ENCODE measurements at places on chromosomes 5 and 9.

- no peak for DNase-seq
Observed at GRCh38 chr5:16554110-16554509, 62.7 kb downstream of the RETREG1 start.

DNA sequence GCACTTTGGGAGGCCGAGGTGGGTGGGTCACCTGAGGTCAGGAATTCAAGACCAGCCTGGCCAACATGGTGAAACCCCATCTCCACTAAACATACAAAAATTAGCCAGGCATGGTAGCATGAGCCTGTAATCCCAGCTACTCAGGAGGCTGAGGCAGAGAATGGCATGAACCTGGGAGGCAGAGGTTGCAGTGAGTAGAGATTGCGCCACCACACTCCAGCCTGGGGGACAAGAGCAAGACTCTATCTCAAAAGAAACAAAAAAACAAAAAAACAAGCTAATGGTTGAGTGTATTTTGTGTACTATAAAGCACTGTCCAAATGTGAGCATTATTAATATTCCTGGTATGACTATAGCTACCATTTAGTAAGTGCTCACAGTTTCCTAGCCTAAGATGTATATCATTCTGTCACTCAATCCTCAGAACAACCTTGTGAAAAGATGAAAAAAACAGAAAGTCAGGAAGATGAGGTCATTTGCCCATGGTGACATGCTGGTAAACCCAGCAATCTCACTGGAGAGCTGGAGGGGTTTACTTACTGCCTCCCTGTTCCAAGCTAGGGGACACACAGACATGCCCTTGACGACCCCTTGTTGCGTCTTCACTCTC is 27.7 kb downstream of the ARHGEF37 start:
- DNase-seq, result no peak

GRCh38 chr9:14258660-14259239 is 55.2 kb downstream of the NFIB start:
- peak; percentile 80 for DNase-seq

DNA sequence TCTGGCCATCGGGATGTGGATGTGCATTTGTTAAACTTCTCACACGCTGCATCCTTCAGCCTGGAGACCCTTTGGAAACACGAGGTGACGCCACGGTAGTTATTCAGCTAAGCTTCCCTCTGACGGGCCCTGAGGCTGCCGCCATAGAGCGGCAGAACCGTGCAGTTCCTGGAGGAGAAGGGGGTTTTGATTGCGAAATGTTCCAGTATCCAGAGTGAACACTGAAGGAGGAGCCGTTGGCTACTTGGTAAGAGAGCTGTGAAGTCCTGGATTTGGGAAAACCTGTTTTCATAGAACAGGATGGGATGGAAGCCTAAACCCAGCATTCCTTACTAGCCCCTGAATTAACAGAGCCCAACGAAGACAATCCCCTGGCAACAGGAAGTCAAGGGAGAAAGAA is 23.0 kb upstream of the EXOC3 start:
- DNase-seq, result no peak

- no peak for DNase-seq
Observed at GRCh38 chr9:34256987-34257585, 72.0 kb downstream of the KIF24 start.

GRCh38 chr5:11047030-11047429 is 286.0 kb upstream of the DAP start:
- no peak for DNase-seq

GRCh38 chr9:16158093-16158492 is 605.2 kb downstream of the CCDC171 start:
- DNase-seq, result no peak

GRCh38 chr5:68732251-68732650 is 361.6 kb upstream of the SLC30A5 start:
- peak; percentile 24 for DNase-seq

DNA sequence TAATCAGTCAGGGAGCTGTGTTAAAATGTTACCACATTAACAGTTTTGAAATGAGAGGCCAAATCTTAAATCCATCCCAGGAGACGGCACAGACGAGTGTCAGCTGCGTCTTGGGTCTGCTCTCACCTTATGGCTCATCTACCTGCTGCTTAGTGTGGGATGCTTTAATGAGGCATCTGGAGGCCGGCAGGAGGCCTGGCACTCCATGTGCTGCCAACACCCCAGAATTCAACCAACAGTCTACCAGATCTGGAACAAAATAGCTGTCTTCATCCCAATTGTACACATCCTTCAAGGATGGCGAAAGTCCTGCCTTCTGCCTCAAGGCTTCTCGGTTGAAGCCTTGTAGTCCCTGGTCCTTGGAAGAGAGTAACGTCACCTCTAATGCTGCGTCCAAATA is 12.0 kb downstream of the PRKACG start:
- no peak for DNase-seq

DNA sequence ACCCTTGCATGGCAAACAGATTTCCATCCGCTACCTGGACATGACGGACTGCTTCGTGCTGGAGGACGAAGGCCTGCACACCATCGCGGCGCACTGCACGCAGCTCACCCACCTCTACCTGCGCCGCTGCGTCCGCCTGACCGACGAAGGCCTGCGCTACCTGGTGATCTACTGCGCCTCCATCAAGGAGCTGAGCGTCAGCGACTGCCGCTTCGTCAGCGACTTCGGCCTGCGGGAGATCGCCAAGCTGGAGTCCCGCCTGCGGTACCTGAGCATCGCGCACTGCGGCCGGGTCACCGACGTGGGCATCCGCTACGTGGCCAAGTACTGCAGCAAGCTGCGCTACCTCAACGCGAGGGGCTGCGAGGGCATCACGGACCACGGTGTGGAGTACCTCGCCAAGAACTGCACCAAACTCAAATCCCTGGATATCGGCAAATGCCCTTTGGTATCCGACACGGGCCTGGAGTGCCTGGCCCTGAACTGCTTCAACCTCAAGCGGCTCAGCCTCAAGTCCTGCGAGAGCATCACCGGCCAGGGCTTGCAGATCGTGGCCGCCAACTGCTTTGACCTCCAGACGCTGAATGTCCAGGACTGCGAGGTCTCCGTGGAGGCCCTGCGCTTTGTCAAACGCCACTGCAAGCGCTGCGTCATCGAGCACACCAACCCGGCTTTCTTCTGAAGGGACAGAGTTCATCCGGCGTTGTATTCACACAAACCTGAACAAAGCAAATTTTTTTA is 242.9 kb downstream of the MARCHF11 start:
- DNase-seq, result no peak

DNA sequence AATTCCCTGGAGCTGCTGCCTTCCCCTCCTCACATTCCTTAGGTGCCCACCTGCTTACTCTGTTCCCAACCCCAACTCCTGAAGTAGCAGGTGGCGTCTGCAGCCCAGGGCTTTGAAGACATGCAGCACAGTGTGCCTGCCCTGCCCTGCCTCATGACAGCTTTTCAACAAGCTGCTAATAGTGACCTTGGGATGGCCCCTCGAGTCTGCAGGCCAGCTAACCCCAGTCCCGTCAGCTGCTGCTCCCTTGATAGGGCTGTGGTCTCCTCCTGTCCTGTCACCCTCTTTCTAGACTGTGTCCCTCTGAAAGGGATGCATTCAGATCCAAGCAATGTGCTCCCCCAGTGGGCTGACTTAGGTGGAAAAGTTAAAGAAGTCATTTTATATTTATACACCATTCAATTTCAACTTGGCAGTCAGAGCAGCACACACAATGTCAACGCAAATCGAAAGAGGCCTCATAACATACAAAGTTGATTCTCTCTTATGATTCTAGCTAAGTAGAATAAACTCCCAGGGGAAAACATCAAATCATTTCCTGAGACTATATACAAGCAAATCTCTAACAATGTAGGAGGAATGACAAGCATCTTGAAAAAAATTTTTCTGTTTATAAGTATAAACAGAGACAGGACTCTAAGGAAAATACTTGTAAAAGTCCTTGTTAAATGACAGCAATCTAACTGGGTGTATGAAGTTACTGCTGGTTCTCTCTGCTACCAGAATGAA is 37.9 kb downstream of the ADRB2 start:
- no peak for DNase-seq

- DNase-seq, result no peak
Observed at GRCh38 chr5:87951661-87952060, 317.0 kb downstream of the TMEM161B start.

- DNase-seq, result no peak
Observed at GRCh38 chr5:41312478-41313060, 99.2 kb upstream of the C6 start.

GRCh38 chr5:161030229-161030628 is 178.2 kb upstream of the ATP10B start:
- DNase-seq, result no peak

GRCh38 chr5:54518146-54518817 is 723 bp downstream of the SNX18 start:
- DNase-seq, result no peak

GRCh38 chr5:59600998-59601397 is 292.5 kb downstream of the PDE4D start:
- no peak for DNase-seq

DNA sequence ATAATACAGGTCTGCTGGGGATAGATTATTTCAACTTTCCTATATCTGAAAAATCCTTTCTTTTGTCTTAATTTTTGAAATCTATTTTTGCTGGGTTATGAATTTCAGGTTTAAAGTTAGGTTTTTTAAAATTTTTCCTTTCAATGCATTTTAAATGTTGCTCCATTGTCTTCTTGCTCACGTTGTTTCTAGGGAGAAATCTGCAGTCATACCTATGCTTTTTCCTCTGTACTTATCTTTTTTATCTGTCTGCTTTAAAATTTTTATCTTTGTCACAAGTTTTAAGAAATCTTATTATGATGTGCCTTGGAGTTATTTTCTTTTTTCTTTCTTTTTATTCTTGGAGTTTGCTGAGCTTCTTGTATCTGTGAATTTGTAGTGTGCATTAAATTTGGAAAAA is 412.0 kb upstream of the KIF2A start:
- no peak for DNase-seq

Measured in fibroblast of upper back skin (primary cell).